8988T (cell line): ENCODE measurements at places on chromosomes 3 and 15.

- no peak for DNase-seq
Measured at GRCh38 chr3:17238023-17238422, 353.3 kb downstream of the PLCL2 start.

DNA sequence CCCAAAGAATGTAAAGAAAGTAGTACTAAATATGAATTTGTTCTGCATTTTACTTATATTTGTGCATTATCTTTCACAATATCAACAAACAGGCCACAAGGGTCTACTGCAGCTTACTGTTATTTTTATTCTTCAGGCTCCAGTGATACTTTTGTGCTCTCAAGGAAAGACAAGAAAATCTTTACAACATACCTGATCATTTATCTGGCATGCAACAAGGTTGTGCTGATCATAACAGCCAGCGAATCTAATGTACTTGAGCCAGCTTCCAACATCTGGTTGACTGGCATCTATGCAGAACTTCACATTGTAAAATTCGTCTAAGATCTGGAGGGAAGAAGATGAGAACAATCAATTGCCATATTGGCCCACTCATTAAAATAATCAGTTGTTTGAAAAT is 520.0 kb downstream of the MECOM start:
- no peak for DNase-seq

- no peak for DNase-seq
Measured at GRCh38 chr3:151276038-151276686, 2.2 kb downstream of the P2RY14 start.

DNA sequence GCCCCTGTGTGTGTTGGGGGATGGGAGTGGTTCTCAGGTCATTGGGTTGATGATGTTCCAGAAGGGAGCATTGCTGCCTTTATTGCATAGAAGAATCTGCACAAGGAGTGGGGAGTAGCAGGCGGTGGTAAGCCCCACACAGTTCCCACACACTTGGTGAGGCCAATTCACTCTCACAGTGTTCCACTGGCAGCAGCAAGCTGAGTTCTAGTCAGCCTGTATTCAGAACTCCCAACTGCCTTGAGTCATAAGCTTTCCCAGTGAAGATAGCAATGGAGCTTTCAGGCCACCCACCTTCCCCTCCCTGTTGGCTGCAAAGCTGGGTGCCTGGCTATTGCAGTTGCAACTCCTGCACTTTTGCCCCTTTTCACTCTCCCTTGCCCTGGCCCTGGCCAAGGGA is 181.1 kb upstream of the RBMS3 start:
- no peak for DNase-seq

DNA sequence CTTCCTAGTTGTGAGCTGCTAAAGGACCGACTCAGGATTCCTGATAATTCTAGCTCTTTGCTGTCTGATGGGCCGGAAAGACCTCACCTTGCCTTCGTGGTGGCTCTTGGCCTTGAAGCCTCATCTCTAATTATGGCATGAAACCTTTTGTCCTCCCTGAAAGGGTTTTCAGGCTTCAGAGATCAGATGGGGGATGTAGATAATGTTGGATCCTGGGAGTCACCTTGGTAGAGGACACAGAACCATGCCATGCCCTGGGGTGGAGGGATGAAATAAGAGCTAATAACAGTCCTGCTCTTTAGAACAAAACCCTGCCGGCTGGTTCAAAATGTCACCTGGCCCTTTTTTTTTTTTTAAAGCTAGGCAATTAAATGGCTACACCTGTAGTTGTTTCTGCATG is 50.8 kb upstream of the SYN2 start:
- no peak for DNase-seq

GRCh38 chr3:71398157-71398836 is 185.2 kb downstream of the FOXP1 start:
- DNase-seq: no peak

GRCh38 chr3:57942872-57943283 is 65.3 kb upstream of the FLNB start:
- no peak for DNase-seq
